Stimulated activated CD4-positive, alpha-beta T cell treated with anti-CD3 and anti-CD28 coated beads, Interleukin-12 subunit alpha, Interleukin-12 subunit beta, amount 100 ng/mL, for 48 hours (primary cell): ENCODE measurements at places on chromosomes 5 and 9.

GRCh38 chr5:161306351-161306995 lies 240.1 kb downstream of the GABRB2 start:
- no peak for DNase-seq

GRCh38 chr9:128909859-128910258 lies 10.9 kb upstream of the PHYHD1 start:
- DNase-seq = no peak

DNA sequence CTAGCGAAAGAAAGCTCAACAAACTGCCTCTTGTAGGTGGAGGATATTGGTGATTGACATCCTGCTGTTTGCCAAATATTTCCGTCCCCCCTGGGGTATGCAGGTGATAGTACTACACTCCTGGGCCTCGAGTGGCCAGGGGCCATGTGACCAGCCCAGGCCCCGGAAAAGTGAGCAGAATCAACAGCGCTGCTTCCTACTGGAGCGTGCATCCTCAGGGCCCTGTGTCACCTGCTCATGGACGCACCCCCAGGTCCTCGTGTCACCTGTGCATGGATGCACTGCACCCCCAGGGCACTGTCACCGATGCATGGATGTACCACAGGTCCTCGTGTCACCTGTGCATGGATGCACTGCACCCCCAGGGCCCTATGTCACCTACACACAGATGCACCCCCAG lies 43.8 kb downstream of the ADAMTS16 start:
- DNase-seq = no peak

DNA sequence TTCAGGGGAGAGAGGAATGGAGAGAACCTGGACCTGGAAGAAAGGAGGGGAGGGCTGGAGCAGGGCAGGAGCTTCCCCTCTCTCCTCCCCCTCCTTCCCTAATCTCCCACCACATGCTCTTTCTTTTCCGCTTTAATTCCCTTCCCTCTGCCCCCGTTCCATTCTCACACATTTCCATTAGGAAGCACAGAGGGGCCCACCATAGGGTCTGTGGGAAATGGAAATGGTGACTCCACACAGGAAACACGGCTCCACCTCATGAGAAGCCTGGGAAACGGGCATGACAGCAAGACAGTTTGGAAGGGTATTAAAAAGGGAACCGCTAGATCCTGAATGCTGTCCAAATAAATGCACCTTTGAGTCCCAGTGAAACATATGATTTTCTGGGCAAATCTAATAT lies 64.9 kb upstream of the ENTREP1 start:
- DNase-seq = no peak

DNA sequence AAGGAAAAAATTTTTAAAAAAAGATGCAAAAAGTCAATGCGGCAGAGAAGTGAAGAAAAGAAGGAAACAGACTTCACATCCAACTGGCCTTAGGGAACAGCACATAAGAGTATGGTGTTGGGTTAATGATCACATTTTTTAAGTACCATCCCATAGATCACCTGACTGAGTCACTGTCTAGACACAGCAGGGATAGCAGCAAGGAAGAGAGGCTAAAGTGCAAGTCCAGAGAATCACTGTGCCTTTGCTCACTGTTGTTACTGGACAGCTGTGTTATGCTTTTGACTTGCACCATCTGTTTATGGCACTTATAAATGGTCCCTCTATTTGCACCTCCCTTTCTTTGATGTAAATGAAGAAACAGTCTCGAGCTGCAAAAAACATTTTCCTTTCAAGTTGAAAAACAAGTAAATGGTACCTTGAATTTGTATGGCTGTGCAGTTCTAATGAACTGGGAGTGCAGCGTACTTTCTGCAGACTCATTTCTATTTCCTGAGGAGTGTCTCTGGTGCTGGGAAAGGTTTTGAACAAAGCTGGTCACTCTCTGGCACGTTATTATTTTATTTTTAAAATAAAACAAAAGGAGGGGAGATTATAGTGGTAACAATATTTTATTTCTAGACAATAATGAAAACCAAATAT lies 84.2 kb downstream of the TRPM6 start:
- no peak for DNase-seq

DNA sequence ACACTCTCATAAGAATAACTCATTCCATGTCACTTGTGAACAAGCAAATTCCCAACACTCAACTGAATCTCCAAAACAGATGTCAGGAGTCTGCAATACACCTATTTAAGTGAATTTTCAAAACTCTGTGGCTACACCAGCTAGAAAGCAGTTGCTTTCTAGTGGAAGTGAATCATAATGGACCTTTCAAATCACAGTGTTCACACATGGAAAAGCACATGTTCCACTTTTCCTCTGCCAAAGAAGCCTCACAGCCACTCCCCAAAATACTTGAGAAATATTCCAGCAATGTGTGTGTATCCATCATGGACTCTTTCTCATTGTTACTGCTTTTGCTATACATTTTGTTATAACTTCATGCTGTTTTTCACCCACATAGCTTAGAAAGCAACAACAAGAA lies 17.4 kb downstream of the MARCHF3 start:
- DNase-seq = no peak

DNA sequence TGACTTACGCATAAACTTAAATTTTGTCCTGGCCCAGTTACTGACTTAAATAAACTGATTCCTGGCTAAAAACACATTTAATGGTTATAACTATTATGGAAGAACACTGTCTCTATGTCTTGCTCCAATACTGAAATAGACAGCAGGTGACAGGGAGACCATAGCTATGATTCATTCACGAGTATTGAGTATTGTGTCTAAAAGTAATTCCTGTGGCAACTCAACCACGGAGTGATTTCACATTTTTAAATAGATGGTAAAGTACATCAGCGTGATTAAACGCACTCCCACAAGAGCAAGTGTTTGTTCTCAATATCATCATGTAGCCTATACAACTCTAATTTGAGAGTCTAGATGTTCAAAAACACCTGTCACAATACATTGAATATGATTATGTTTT lies 35.9 kb upstream of the PCSK1 start:
- no peak for DNase-seq

GRCh38 chr5:141683596-141684141 lies 1.6 kb upstream of the ARAP3 start:
- no peak for DNase-seq

GRCh38 chr5:178547753-178548415 lies 42.3 kb downstream of the COL23A1 start:
- DNase-seq = no peak

- no peak for DNase-seq
Measured at GRCh38 chr9:136324501-136325300, 2.6 kb upstream of the GPSM1 start.

DNA sequence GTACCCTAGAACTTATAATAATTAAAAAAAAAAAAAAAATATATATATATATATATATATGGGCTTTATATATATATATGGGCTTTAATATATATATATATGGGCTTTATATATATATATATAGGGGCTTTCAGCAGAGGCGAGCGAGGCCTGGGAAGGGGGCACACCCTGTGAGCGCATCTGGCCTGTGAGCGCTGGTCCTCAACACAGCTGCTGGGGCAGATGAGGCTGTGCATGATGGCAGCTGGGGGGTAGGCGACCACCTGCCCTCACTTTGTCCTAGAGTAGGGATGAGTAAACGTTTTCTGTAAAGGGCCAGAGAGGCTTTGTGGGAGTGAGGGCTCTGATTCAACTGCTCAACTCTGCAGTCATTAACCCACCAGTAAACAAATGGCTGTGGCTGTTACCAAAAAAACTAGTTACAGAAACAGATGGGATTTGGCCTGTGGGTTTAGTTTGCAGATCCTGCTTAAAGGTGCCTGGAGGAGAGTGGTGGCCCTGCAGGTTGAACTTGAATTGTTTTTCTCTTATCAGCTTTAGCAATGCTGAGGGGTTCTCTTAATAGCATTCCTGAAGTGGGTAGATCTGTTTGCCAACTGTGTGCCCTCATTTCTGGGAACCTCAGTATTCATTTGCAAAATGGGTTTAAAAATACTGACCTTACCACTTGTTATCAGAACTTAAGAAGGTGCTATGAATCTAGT lies 88.1 kb upstream of the EPB41L4B start:
- no peak for DNase-seq

DNA sequence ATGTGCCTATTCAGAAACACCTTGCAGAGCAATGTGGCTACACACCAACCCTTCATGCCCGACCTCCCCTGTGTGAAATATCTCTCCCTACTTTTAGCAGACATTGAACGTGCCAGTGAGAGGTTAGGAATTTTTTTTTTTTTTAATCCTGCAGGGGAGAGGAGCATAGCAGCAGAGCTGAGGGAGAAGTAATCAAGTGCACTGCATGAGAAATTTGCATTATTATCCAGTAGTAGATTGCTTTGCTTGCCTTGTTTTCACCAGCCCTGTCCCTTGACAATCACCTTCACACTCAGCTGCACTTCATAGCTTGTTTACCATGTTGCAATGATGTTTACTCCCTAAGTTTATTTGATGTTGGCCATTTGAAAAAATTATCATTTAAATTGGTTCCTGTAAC lies 489.6 kb upstream of the ZNF608 start:
- DNase-seq = no peak
